Tibial artery (tissue), 4 donors: ENCODE measurements at places on chromosomes 11 and 22.

GRCh38 chr22:49040111-49040510 lies 787.6 kb downstream of the BRD1 start:
- peak; percentile 51 for DNase-seq

DNA sequence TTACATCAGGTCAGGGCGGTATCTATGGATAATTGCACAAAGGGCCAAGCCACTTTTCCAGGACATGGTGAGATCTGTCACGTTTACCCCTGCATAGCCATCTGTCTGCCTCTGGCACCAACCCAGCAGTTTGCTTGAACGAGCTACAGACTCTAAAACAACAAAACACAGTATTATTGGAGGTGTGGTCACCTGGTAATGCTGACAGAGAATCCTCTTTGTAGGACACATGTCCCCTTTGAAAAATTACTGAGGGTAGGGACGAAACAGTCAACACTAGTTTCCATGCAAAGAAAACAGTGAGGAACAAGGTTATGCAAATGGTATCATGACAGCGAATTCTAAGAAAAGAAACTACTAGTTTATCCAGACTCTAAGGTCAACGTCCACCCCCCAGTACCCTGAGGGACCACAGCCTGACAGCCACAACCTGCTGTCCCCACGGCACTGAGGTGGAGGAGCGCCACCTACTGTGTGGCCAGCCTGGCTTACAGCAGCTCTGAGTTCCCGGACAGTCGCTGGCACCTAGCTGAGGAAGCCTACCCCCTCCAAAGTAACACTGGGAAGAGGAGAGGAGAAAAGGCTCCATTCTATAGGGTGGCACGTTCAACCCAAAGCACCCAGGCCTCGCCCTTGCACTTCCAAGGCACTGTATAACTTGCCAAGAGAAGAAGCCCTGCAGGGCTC lies 117.4 kb upstream of the BID start:
- peak; percentile 71 for DNase-seq

- DNase-seq, result peak; percentile 16
These were observed 55.4 kb downstream of the MED15 start for GRCh38 chr22:20562607-20563465.

GRCh38 chr22:43270314-43270908 lies 72.8 kb downstream of the SCUBE1 start:
- DNase-seq, result no peak

GRCh38 chr22:50144005-50144614 lies 26.4 kb upstream of the PANX2 start:
- no peak for DNase-seq

DNA sequence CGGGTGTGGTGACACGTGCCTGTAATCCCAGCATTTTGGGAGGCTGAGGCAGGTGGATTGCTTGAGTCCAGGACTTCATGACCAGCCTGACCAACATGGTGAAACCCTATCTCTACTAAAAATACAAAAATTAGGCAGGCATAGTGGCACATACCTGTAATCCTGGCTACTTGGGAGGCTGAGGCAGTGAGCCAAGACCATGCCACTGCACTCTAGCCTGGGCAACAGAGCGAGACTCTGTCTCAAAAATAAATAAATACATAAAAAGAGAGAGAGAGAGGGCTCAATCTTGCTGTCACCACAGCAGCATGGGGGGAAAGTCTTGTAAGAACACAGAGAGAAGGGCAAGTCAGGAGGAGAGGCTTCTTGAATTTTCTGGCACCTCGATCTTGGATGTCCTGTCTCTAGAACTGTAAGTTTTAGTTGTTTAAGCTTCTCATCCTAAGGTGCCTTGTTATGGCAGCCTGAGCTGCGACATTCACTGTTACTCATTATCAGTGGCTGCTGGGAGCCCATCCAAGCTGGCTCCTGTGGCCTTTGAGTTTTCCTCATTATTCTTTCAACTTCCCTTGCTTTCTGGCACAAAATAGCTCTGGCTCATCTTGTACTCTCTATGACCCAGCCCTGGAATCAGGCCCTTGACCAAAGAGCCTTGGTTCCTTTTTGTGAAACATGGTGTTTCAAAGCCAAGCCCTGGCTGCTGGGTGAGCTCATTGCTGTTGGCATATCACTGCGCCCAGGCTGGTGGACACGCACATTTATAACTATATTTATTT lies 8.0 kb upstream of the PSMC3 start:
- DNase-seq, result no peak
